Neural cell (in vitro differentiated cells): ENCODE measurements at places on chromosomes 11 and 22. TPM values are rescaled to one million over a fixed set of nuclear protein-coding genes. Genes with fewer than 3 reads are reported as not detected.

Gene OR51B5
- polyA plus RNA-seq = not detected in 2 replicates

Gene NCAPH2
- polyA plus RNA-seq = 76.8 and 81.1 TPM in 2 replicates

Gene OR8D4
- polyA plus RNA-seq = not detected in 2 replicates

Gene TRIM48
- polyA plus RNA-seq = not detected in 2 replicates

Gene MYH9
- 7.1 and 8.1 TPM in 2 replicates for polyA plus RNA-seq

Gene MS4A14
- polyA plus RNA-seq = not detected in 2 replicates

Gene APOL4
- polyA plus RNA-seq = not detected in 2 replicates

Gene CARNS1
- polyA plus RNA-seq = not detected in 2 replicates

Gene NRIP3
- polyA plus RNA-seq = 8.8 and 13.4 TPM in 2 replicates

Gene MS4A6E
- not detected in 2 replicates for polyA plus RNA-seq

Gene PVALB
- not detected in 2 replicates for polyA plus RNA-seq
